ENCODE measurements at places on chromosomes 1 and 21.

GRCh38 chr21:14830307-14830706 lies 234.5 kb downstream of the NRIP1 start:
- DNase-seq = no peak

GRCh38 chr1:111804776-111805175 lies 49.1 kb downstream of the DDX20 start:
- no peak for DNase-seq

GRCh38 chr1:78240191-78240590 lies 194.4 kb downstream of the GIPC2 start:
- no peak for DNase-seq

DNA sequence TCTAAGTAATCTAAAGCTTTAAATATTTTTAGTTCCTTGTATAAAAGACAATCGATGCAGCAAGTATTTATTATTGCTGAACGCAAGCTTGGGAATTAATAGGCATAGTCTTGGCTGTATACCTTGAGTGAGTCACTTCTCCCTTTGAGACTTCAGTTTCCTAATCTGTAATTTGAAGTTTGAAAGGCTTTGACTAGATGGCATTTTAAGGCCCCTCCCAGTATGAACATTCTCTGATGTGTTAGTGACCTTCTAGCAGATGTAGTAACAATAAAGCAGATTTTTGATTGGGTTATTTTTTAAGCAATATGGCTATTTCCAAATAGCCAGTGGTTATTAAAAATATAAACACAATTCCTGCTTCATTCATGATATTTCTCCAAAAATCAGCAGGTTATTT lies 58.2 kb downstream of the DUSP10 start:
- DNase-seq = no peak

DNA sequence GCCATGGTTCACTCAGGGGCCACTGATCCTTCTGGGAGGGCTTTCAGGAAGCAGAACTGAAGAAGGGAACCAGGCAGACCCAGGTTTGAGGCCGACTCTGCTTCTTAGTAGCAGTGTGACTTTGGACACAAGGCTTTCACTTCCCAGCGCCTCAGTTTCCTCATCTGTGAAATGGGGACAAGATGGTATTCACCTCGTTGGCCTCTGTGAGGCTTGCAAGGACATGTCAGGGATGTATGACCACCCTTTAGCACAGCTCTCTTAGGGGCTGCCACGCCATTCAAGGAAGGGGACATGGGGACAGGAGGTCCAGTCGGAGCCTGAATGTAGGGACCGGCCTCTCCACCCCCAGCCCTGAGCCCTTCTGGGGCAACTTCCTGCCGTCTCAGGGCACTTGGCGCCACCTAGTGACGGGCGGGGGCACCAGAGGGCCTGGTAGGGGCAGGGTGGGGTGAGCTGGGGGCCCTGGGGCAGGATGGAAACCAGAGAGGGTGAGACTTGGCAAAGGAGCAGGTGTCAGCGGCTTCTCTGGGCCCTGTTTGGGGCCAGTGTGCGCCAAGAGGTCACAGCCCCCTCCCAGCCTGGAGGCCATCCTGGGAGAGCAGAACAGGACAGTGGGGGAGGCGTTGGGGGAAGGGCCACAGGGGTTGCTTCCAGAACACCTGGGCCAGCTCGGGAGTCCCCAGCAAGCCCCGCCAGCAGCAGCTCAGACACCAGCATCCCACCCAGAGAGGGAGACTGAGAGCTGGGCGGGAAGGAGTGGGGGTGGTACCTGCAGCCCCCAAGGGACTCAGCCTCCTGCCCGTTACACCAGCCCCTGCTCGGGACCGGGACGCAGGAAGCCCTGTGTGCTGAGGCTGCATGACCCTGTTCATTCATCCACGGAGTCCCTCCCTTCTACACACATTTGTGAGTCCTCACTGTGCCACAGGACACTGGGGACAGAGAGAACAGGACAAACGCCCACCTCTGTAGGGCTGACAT lies 102.5 kb upstream of the TARDBP start:
- no peak for DNase-seq

GRCh38 chr1:36436821-36437220 lies 13.4 kb downstream of the OSCP1 start:
- DNase-seq = no peak

DNA sequence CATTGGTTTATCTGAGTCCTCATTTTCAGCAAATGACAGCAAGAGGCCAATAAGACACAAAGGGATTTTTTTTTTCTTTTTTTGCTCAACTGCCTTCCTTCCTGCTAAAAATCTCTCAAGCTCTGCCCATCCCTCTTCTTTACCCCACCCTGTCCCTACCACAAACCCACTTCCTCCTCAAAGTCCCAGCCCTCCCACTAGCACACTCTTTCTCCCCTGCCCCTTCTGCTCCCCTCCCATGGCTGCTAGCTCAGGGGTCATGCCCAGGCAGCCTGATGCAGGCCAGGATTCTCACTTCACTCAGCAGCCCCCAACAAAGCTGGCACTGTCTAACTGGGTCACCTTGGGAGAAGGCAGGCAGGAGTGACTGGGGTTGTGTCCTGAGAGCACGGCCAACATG lies 28.8 kb upstream of the PPP2R5A start:
- no peak for DNase-seq

GRCh38 chr1:240402326-240402725 lies 209.6 kb downstream of the GREM2 start:
- no peak for DNase-seq

DNA sequence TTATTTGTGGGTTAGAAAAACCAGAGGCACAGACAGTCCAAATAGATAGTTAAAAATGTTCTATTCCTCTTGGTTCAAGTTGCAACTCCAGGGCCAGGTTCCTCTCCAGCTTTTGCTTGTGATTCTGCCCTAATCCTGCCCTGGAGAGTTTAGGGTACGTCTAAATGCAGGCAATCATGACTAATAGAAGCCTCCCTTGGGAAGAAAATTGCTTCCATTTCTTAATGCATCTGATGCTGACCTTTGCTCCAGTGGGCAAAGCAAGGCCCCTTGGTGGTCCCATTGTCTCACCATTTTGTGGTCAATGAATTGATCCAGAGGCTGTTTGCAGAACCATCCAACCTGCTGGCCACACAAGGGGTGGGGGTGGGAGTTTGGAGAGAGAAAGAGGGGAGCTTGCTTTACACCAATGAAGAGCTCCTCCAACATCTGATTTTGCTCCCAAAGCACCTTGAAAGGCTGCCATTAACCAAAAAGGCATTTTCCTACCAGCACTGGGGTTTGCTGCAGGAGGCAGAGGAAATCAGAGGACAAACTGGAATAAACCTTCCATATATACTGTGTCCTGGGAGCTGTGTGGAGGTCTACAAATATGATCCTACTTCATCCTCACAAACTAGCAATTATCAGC lies 31.3 kb downstream of the C8B start:
- no peak for DNase-seq

- no peak for DNase-seq
Observed at GRCh38 chr1:44050261-44050660, 19.0 kb upstream of the SLC6A9 start.

- no peak for DNase-seq
Observed at GRCh38 chr1:227894831-227895451, 52.8 kb downstream of the WNT9A start.

GRCh38 chr1:115170961-115171392 lies 81.7 kb upstream of the TSPAN2 start:
- DNase-seq = no peak

- DNase-seq = no peak
Observed at GRCh38 chr1:82091729-82092128, 291.0 kb downstream of the ADGRL2 start.

DNA sequence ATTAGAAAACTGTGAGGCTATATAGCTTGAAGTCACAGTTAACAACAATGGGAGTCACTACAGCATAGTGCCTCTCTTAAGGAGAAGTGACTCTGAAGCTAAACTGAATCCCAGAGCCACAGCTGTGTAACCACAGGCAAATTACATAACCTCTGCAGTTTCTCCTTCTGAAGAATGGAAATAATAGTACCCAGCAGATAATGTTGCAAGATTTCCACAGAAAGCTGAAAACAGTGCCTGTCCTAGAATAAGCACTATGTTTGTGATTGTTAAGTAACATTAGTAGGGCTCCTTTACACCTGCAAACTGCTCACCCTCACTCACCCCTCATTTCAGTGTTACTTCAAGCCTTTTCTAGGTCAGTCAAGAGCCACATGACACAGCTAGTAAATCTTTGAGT lies 886.7 kb downstream of the PLA2G4A start:
- no peak for DNase-seq

DNA sequence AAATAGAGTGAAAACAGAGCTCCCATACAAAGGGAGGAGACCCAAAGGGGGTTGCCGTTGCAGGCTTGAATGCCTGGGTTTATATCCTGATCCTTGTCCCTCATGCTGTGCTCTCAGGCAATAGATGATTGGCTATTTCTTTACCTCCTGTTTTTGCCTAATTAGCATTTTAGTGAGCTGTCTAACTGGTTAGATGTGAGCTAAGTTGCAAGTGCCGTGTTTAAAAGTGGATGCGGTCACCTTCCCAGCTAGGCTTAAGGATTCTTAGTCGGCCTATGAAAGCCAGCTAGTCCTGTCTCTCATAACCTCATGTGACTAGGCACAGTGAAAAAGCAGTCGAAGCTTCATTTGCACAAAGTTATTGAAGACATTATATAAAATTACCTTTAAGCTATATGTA lies 356.7 kb upstream of the TMPRSS15 start:
- DNase-seq = no peak

DNA sequence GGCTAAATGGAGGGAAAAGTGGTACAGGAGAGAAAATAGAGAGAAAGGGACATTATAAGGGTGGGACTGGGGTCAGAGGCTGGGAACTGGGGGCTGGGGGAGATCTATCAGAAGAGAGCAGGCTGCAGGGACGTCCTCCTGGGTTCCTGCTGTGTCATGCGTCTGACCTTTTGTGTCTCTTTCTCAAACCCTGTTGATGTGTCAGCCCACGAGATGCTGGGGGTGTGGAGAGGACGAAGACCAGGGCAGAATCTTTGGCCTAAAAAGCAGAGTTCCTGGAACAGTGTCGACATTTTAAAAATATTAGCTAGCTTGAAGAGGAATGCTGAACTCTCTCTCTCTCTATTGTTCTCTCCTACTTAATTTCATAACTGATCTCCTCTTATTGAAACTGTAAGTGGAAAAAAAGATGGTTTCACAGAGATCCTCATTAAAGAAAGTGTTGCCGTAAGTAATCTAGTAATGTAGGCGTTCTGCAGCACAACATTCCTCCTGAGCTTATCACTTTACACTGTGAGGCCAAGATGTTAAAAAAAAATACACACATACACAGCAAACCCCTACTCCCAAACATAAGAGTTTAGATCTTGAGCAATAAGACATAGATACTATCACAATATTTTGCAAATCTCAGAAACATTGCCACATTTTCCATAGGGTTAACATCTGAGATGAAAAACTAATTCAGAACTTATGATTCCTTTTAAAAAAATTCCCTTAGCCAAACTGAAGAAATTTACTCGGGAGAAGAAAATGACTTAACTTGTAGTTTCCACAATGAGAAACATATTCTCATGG lies 52.6 kb downstream of the RUNX1 start:
- DNase-seq = no peak

DNA sequence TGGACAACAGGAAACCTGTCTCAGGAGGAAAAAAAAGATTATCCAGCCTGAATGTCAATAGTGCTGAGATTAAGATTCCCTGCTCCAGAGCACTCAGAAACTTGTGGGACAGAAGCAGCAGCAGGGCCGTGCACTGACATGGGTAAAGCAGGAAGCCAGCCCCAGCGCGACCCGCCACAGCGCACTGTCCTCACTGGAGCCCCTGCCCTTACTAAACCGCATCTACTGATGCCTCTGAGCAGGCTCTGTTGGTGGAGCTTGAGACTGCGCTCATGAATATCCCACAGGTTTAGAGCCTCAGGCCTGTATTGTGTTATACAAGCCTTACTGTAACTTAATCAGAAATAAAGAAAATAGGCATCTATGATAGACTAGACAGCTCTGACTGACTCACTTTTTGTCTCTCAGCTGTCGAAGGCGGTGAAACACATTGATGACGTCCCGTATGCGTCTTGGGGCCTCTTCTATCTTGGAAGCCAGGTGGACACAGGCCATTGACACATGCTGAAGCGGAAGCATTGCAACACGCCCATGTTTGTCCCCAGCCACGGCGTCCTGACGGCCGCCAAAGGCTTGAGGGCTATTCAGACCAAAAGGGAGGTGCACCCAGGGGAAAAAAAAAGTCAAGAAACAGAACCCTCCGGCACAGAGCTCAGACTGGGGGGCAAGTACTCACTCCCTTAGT lies 1.2 kb downstream of the CCNL2 start:
- no peak for DNase-seq

GRCh38 chr21:38229260-38229877 lies 27.4 kb upstream of the KCNJ15 start:
- no peak for DNase-seq

DNA sequence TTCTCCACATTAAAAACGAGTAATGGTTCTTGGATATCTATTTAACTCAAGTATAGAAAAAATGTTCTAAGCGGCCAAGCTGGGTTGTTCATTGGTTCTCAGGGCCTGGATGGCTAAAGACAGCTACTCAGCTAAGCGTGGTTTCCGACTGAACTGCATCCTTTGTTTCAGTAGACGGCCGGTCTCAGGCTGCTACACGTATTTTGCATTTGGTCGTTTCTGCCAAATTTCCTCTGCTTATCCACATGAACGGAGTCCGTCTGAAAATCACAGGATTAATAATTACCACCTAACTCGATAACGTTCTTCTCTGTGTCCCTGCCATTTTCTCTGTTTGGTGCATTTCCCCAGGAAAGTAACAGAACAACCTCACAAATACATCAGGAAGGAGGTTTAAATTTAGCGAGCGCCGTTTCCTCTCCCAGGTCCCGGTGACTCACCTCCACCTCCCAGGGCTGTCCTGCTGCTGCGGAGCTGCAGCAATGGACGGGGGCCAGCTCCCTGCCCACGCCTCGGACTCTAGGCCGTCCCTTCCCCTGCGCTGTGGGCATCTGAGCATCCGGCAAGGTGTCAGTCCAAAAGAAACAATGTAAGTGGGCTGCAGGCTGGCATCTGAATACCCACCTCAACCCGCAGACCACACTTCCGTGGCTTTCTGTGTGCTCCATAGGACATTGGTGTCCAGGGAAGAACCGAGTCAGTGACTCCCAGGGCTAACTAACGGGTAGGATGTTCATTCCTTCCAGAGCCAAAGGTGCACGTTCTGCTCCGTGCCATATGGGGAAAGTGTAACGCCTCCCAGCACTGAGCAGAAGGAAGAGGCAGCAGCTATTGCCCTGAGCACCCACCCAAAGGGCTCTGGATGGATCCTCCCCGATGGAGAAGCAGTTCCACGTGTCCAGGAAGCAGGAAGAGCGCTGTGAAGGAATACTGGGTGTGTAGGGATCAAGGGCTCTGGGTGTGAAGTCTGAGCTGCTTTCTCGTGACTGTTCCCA lies 4.1 kb upstream of the GABRD start:
- DNase-seq = no peak

DNA sequence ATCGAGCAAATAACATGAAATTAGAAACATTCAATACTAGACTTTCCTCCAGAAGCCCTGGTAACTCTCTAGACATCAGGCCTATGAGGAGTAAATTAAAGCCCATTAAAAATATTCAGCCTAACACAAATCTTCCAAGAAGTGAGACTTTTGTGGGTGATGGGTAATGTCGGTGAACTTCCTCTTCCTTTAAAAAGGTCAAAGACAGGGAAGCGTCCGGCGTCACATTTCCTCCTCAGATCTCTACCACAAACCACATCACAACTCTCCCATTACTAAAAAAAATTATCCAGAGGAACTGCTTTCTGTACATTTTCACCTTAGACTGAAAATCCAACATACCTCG lies 1.4 kb downstream of the EIF4G3 start:
- no peak for DNase-seq

GRCh38 chr1:61626816-61627215 lies 98.1 kb downstream of the TM2D1 start:
- DNase-seq = no peak

All from renal pelvis (tissue), 12 donors.